ENCODE measurements at places on chromosomes 7 and 10.
A peak's percentile ranks its signal among the peaks of the same experiment; 100 is the strongest.

- no peak for DNase-seq
Observed at GRCh38 chr10:28793482-28793881, 116.2 kb downstream of the BAMBI start.

- DNase-seq = no peak
Observed at GRCh38 chr10:78712147-78712546, 356.6 kb upstream of the ZMIZ1 start.

- DNase-seq = no peak
Observed at GRCh38 chr10:119412244-119413092, 130.1 kb downstream of the RGS10 start.

DNA sequence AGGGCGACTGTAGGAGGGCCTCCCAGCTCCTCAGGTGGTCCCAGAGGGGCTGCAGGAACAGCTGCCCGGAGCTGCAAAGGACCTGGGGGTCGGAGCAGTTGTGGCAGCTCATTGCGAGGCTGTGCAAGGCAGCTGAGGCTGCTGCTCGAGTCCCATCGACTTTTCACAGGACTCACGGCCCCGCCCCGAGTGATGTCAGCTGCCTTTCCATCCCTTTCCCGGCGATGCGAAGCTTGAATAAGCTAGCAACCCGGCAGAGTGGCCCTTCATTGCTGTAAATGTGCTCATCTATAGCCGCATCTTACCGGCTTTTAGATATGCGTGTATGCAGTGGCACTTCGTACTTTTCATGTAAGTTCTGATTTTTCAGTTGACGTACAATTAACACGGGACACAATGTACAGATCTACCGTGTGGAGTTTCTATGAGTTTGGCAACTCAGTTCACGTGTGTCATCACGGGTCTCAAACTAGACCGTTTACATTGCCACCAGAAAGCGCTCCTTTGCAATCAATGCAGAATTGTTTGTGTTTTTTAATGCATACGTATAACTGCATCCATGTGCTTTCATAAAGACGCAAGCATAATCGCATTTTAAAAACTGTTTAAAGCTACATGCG, at the start of gene CH25H:
CH25H (minus strand) TSS at position 137 of the 620 bp plus-strand sequence; CDS start at position 112, 25 bp downstream.
- DNase-seq = peak; percentile 33

DNA sequence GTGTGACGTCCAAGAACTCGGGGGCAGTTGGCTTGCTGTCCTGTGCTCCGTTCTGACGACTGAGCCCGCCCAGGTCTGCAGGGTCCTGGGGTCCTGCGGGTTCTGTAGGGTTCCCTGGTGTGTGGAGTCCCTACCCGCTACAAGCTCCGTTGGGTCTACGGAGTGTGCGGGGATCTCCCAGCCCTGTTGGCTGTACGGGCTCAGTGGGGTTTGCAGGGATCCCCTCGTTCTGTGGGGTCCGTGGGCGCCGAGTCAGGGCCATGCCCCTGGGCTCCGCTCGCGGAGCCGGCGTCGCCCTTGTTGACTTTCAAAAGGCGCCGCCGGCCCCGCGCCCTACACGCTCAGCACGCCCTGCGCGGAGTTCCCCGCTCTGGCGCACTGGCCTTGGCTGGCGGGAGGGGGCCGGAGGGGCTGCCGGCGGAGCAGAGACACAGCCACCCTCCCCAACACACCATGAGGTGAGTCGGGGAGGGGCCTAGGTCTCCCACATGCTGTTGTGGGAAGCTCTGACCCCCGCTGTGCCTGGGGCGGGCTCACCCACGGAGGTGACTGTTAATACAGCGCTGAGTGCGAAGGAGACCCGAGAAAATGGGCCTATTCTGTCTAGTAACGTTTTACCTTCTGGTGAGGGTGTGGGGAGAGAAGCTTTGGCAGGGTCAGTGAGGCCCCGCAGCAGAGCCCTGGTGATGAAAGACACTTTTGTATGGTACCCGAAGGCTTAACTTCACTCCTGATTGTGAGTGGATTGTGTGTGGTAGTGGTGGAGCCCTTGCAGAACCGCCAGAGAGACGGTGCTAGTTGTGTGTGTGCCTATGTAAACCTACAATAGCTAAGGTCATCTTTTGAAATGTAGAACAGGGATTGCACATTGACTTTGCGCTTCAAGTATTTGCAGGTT, 8.1 kb downstream of the TASOR2 start:
- peak; percentile 74 for DNase-seq

DNA sequence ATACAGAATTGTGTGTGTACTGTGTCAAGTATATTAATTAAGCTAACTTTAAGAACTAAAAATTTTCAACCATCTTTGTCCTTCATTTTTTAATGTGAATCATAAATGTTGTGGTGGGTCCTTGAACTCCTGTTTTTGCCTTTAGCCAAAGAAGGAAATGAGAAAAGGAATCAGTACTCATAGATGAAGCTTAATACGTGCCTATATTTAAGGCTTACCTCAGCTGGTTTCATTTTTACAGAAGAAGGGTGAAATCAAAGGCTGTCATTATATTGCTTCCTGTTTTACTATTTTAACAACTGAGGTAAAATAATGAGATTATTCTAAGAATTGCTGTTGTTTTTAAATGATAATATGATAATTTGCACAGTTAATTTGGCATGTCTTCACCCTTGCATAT, 6.3 kb upstream of the SNX13 start:
- no peak for DNase-seq

- no peak for DNase-seq
Observed at GRCh38 chr7:43589728-43590127, 6.8 kb downstream of the STK17A start.

- no peak for DNase-seq
Observed at GRCh38 chr10:11581213-11581612, 30.2 kb downstream of the USP6NL start.

DNA sequence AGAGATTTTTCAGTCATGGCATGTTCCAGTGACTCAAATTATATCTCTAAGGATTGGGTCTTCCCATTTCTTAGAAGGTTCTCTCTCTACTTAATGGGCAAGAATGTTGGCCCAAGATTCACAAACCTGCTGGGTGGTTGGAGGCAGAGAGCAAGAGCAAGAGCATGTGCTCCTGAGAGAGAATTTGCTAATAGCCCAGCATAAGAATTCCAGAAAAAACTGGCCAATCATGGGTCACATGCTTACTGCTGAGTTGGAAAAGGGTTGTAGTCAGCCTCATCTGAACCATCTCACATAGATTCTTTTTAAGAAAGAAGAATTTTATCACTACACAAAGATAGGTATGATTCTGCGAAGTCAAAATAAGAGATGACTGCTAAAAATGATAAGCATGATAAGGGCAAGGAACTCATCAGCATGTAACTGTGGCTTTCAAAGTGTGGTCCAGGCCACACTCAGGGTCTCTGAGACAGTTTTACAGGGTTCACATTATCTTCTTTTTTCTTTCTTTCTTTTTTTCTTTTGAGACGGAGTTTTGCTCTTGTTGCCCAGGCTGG, 8.2 kb upstream of the VCL start:
- no peak for DNase-seq

GRCh38 chr7:140517546-140518369, 38.5 kb upstream of the MKRN1 start:
- peak; percentile 95 for DNase-seq

- DNase-seq = no peak
Observed at GRCh38 chr10:38102880-38103279, 8.7 kb downstream of the ZNF37A start.

All from NCI-H526 treated with DMSO at 0.1 percent for 48 hours (cell line).